Activated CD4-positive, alpha-beta T cell treated with anti-CD3 and anti-CD28 coated beads, Interleukin-2, amount 50 U/mL, for 48 hours (primary cell): ENCODE measurements at places on chromosomes 12 and 14.

DNA sequence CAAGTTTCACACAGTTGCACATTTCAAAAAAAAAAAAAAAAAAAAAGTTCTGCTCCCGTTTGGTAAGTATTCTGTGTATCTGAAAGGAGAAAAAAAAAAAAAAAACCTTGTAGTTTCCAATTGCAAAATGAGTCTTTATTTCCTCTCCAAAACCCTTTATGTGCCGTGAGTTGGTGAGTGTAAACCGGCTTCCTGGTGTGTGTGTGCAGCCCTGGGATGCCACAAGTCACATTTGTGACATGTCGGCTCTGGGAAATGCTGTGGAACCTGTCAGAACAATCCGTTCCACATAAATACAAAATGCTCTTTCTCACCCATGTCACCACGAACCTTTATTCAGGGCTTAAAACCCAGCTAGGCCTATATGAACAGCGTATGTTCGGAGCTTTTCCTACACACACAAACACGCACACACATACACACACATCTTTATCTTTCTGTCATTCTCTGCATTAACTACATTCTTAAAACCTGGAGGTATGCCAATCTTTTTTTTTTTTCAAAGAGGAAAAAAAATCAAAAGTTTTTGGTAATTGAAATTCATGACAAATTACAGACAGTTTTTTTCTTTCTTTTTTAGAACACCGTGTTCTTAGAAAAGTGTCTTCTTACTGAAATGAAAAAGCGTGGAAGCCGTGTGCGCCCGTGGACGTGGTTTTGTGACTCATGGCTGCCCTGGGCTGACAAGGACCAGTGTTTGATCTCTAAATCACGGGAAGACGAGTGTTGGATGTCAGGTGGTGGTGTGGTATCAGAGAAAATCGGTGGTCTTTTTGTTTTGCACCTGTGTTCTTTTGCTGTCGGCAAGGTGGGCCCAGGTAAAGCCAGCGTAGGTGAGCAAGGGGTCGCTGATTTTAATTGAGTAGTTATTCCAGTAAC, 612.0 kb downstream of the VRK1 start:
- peak; percentile 45 for DNase-seq

- no peak for DNase-seq
These were observed 14.8 kb downstream of the OSBPL8 start for GRCh38 chr12:76544601-76545261.

DNA sequence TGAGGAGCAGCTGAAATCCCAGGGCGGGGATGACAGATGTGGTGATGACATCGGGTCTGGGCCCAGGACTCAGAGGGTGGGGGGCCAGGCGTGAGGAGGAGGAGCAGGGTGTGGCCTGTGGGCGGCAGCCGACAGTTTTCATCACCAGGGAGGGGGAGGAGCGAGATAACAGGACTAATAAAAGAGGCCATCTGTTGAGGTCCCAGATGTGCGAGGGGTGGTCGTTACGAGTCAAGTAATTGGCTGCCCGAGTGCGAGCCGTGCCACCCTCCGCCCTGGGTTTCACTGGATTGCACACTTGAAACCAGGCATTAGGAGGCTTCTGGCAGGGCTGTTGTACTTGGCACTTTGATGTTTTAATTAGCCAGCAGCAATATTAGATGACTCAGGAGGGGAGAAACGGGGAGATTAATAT, 67.2 kb downstream of the NOS1 start:
- no peak for DNase-seq

- DNase-seq, result no peak
These were observed 2.3 kb upstream of the ZNF705A start for GRCh38 chr12:8154526-8154925.

- DNase-seq, result no peak
These were observed 61.5 kb upstream of the PTGR2 start for GRCh38 chr14:73789989-73790581.

DNA sequence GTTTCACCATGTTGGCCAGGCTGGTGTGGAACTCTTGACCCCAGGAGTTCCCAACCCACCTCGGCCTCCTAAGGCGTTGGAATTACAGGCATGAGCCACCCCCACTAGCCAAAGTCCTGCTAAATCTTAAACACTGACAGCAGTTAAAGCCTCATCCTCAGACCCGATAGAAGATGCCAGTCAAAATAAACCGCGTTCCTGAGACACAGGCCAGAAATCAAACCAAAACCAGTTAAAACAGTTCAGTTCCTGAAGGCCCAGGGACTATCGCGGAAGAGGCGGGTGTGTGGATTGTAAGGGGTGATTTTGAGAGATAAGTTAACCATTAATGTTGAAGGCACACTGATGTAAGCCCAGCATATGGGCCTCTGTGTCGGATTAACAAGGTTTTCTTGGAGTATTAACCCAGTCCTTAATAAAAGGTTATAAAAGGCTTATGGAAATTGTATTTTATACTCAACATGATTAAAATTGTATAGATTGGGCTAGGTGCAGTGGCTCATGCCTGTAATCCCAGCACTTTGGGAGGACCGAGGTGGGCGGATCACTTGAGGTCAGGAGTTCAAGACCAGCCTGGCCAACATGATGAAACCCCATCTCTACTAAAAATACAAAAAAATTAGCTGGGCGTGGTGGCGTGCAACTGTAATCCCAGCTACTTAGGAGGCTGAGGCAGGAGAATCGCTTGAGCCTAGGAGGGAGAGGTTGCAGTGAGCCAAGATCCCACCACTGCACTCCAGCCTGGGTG, 18.7 kb upstream of the CDCA4 start:
- no peak for DNase-seq

- DNase-seq, result no peak
These were observed 400 bp upstream of the PRIMA1 start for GRCh38 chr14:93788543-93789227.

- no peak for DNase-seq
These were observed 311.7 kb downstream of the DIO2 start for GRCh38 chr14:79899610-79900009.

GRCh38 chr12:58269476-58269875, 328.1 kb downstream of the ATP23 start:
- DNase-seq, result no peak

DNA sequence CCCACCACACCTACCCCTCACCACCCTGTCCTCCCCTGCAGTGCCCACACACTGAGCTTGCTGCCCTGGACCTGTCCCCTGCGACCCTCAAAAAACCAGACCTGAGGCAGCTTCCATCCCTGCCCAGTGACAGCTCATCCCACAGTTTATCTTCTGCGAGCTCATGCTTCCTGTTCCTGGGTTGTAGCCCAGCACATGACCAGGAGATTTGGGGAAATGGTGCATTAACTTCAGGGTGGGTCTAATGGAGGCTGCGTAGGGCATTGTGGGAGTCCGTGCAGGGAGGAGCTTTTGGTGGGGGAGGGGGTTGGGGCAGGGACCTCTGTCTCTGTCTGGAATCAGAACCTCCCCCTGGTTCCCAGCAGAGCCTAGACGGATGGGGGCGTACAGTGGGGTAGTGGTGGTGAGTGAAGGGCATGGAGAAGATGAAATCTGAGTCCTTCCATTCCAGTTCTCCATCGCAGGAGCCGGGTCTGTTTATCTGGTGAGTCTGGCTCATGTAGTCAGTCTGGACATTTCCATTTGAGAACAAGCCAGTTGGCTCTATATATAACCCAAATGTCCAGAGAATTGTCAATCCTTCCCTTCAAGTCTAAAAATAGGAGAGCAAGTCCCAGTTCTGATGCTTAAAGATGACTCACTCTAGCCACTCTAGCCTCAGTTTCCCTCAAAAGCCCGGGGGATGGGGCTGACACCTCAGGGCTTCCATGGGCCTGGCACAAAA, 270.9 kb downstream of the CACNA1C start:
- no peak for DNase-seq

DNA sequence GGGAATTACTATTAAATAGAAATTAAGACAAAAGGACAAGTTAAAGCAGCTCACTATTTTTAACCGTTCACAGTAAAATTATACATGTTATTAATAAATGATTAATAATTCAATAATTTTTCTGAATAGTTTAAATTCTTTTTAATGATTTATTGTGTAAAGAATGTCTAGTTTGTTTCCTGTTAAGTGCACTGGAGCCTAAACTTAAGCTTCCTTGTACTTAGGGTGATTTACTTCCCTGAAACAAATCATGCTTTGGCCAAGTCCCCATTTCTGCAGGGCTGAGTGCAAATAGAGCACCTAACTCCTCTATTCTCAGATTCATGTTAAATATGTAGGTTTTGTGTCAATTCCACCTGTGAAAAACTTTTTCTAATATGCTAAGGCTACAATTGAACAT, 188.9 kb upstream of the PDZRN4 start:
- no peak for DNase-seq

- DNase-seq, result no peak
These were observed 44.6 kb downstream of the CACNA2D4 start for GRCh38 chr12:1873531-1874510.

DNA sequence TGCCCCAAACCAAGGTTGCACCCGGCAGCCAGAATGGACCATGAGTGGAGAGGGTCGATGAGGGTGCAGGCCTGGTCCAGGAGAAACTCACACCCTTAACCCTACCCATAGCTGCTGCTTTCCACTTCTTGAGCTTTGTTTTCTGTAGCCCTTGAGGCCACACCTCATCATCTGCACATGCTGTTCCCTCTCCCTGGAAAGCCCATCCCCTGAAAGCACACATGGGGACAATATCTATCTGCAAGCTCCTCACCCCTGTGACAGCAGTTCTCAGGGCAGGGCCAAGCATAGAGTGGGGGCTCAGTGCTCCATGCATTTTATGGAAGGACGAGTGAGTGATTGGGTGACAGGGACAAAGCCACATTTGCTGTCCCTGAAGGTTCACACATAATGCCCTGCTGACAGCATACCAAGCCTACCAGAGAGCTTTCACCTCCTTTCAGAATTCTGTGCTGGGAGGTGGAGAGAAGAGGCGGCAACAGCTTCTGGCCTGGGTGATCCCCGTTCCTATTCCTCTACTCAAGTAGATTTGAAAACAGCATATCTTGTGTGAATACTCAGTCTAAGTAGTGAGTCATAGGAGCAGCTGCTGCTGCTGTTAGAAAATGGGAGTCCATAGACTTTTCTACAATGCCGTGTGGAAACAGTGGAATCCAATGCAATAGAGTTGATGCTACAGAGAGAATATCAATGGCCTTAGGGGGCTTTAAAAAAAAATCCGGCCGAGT, 44.6 kb downstream of the SRGAP1 start:
- no peak for DNase-seq

DNA sequence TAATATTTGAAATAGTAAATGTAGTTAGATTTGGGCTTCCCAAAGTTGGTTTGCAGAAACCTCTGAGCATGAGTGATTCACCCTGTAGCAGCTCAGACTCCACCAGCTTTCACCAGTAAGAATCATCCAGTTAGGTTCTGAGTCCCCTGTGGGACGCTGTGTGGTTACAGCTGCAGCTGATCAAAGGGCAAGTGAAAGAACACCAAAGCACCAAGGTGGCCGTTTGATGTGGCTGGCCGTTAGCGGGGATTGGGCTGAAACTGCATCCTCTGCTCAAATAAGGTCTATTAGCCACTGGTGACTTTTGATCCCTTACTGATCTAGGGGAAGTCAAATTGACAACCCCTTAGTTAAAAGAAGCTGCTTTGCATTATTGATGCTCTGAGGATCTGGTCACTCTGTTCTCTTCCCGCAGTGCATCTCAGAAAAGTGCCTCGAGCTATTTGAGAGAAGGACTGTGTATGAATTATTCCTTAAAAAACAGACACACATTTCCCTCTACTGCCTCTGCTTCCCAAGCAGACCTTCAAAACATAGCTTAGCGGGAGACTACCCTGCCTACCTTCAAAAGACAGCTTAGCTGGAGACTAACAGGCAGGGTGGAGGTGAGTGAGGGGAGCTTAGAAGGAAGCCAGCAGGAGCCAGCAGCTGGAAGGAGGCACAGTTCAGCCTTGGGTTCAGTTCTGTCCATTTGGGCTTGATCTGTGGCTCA, 3.7 kb downstream of the ABHD12B start:
- peak; percentile 75 for DNase-seq

DNA sequence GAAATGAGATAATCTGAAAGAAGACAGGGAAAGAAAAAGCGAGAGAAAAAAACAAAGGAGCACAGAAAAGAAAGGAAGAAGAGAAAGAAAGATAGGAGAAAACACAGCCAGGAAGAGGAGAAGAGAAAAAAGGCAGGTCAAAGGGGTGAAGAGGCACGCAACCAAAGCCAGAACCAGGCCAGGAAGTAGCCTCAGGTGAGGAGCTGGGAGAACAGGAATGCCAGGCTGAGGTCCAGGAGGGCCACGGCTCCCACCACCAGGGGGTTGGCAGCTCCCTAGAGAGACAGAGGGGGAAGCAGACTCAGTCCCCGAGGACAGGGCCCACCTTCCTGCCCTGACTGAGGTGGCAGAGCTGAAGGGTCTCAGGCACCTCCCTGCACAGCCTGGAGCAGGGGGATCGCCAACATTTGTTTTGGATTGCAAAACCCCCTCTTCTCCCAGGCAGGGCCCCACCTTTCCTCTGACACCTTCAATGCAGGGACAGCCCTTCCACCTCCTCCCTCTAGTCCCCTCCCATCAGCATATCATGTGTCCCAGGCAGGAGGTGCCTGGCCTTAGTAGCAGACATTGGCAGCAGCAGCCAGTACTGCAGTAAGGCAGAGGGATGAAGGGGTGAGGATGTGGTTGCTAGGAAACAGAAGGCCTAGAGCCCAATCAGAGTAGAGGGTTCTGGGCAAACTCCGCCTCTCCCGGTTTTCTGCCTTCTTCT, 2.0 kb upstream of the AP1G2 start:
- DNase-seq, result no peak

- no peak for DNase-seq
These were observed 2.2 kb downstream of the BAZ1A start for GRCh38 chr14:34872822-34873588.

DNA sequence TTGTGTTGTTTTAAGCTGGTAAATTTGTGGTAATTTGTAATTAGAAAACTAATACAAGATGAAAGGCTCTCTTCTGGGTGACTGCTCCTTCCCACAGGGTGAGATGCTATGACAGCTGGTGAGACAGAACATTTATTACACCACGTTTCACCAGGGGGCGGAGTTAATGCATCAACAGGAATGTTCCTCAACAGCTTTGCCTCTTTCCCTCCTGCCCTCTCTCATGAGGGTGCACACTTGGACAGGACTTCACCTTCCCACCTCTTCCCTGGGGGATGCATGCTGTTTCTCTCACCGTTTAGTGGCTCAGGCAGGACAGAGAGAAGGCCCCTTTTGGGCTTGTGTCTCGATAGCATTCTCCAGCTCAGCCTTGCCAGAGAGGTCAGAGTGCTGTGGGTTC, 13.4 kb upstream of the PPP1R1A start:
- DNase-seq, result no peak

GRCh38 chr14:44477953-44478352, 29.1 kb downstream of the FSCB start:
- DNase-seq, result no peak

DNA sequence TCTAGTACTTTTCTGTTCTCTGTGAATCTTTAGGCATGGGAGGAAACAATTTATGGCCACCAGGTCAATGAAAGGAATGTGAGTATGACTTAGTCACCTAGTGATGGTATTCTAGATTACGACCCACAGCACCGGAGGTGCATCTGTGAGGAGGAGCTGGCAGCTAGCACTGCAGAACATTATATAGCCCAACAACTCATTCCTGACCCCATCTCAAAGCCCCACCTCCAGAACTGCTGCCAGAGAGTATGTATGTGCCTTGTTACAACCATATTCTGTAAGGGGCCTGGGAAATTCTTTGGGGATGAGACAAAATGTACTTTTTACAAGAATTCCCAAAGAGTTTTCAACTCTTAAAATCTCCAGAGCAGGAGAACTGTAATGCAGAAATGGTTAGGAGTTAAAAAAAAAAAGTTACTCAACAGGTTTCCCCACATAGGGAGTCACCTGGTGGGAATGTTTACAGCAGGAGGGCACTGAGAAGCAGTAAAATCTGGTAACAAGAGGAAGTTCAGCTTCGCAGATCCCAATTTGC, 34.9 kb upstream of the CERS5 start:
- DNase-seq, result no peak
